ENCODE measurements at places on chromosomes 7 and 10.
A peak's percentile ranks its signal among the peaks of the same experiment; 100 is the strongest.

- DNase-seq: no peak
Observed at GRCh38 chr7:318878-319661, 29.1 kb downstream of the FOXL3 start.

- no peak for DNase-seq
Observed at GRCh38 chr10:123007558-123008354, 839 bp downstream of the IKZF5 start.

- DNase-seq: no peak
Observed at GRCh38 chr7:221978-222715, 29.8 kb downstream of the FAM20C start.

DNA sequence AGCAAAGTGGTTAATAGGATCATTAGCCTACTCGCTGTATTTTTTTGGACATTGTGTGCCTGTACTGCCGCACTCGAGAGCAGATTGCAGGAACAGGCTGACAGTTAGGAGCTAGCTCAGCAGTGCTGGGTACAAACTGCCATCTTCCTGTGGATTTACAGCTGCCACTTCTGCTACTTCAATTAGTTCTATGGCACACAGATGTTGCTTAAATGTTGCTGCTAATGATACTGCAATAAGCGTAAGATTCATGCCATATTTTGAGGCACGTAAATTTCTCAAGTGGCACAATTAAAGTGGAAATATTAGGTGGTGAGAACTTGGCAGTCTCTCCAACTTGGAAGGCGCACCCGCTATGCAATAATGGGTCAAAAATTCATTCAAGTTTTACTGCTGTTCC, 171.9 kb downstream of the EBF3 start:
- no peak for DNase-seq

GRCh38 chr7:74452748-74453321, 871 bp upstream of the GTF2IRD1 start:
- no peak for DNase-seq

GRCh38 chr7:137850571-137850970, 3.8 kb upstream of the DGKI start:
- no peak for DNase-seq

GRCh38 chr10:1203704-1204103, 147.5 kb downstream of the WDR37 start:
- no peak for DNase-seq

DNA sequence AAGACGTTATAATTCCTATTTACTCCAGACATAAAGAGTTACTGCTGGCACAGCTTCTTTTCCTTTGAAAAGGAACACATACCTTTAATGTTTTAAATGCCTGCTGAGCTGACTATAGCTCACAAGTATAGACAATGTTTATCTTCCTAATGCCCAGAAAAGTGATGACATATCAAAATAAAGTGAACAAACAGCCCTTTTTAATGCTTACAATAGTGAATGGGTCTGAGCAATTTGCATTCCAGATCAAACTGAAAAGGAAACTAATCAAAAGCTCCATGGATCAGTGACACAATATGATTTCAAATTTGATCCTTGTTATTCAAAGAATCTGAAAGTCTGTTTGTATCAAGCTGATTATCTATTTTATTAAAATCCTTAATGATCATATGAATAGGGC, 233.6 kb upstream of the SEMA3E start:
- DNase-seq: no peak

DNA sequence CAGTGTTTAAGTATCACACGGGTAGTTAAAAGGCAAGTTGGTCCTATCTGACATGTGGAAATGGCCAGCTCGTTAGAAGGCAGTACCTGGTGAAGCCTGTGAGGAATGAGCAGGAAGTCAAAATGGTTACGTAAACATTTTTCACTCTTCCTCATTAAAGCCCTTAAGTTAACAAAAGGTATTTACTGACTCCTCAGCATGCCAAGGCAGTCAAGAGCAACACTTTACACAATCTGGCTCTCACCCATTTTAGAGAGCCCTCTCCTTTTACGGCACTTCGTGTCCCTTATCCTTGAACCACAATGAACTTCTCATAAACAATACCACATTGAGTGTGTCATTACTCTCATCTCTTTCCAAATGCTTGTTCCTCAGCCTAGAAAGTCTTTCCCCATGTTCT, 11.0 kb upstream of the RSBN1L start:
- DNase-seq: no peak

DNA sequence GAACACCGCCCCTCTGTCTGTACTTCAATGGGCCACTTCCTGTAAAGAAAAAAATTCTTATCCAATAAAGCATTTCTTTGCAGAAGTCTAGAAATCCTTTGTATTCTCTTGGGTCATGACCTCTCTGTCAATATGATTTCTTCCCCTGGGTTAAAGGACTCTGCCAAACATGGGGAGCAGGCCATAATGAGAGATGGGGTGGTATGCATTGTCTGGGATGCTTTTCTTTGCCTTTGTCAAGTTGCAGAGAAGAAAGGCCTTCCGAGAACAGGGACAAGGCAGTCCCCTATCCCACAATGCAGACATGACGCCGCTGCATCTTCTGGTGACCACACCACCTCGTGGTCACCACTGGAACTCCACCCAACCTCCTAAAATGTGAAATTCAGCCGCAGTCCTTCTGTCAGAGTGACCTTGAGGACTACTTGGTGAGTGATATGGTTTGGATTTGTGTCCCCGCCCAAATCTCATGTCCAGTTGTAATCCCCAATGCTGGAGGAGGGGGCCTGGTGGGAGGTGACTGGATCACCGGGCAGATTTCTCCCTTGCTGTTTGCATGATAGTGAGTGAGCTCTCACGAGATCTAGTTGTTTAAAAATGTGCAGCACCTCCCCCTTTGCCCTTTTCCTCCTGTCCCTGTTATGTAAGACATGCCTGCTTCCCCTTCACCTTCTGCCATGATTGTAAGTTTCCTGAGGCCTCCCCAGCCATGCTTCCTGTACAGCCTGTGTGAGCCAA, 15.2 kb upstream of the FRMPD2 start:
- DNase-seq: no peak

- no peak for DNase-seq
Observed at GRCh38 chr7:128879461-128879938, 16.8 kb downstream of the ATP6V1F start.

DNA sequence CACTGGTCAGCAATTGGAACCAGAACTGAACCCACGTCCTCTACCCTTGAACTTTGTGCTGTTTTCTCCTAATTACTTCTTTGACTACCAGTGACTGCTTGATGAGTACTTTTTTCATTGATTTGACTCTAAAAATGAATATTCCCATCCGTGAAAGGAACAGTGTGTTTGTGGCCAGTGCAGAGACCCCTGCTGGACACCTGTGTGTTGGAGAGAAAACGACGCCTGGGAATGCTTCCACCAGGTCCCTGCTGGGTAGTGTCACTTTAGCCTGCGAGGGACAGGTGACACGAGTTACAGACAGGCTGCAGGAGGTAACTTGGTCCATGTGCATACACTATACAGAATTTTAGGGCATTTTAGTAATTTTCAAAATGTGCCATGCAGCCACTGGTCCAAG, 6.8 kb upstream of the GJD4 start:
- DNase-seq: no peak

DNA sequence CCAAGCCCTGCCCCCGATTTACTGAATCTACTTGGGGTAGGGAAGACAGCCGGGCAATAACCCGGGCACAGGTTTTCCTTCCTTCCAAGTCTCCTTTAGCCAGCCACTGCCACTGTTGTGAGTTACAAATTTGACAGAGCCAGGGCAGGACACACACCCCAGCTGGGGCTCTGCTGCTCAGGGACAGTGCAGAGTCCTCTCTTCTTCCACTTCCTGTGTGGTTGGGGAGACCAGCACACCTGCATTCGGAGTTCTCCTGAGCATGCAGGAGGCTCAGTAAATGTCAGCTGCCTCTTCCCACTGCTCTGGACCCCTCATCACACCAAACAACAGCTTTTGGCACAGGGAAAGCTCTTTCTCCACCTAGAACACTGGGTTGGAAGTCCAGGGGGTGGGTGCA, 21.3 kb downstream of the CHST15 start:
- no peak for DNase-seq

DNA sequence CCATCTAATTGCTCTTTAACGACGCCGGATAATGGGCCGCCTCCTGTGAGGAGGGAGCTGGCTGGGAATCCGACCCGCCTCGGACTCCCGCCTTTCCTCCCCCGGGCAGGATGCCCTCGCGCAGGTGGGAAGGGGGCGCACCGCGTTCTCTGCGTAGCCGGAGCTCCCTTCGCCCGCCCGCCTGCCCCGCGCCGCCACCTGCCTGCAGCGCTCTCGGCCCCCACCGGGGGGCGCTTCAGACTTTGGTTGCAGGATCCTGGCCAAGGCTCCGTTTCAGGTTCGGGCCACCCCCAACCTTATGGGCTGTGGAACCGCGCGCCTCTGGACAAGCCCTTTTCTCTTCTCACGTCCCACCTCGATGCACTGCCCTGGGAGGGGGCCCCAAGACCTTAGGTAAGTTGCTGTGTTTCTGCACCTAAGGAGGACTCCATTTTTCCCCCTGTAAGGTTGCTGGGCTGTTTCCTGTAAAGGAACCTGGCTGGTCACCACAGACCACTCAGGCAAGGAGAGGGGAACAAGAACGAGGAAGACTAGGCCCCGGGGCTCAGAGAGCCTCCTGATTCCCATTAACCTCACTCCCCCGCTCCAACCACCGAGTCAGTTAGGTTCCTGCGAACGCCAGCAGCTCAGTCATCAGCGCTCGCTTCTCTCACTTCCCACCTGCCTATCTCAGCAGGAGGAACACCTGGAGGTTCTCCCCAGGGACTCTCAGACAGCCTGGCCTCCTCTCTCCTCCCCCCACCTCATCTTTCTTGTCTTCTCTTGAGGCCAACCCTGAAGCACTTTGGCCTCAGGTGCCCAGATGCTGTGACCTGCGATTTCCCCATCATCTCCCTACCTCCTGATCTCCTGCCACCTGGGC, 11.3 kb upstream of the KAZALD1 start:
- peak; percentile 53 for DNase-seq

GRCh38 chr7:42694894-42695507, 216.9 kb downstream of the C7orf25 start:
- DNase-seq: no peak

DNA sequence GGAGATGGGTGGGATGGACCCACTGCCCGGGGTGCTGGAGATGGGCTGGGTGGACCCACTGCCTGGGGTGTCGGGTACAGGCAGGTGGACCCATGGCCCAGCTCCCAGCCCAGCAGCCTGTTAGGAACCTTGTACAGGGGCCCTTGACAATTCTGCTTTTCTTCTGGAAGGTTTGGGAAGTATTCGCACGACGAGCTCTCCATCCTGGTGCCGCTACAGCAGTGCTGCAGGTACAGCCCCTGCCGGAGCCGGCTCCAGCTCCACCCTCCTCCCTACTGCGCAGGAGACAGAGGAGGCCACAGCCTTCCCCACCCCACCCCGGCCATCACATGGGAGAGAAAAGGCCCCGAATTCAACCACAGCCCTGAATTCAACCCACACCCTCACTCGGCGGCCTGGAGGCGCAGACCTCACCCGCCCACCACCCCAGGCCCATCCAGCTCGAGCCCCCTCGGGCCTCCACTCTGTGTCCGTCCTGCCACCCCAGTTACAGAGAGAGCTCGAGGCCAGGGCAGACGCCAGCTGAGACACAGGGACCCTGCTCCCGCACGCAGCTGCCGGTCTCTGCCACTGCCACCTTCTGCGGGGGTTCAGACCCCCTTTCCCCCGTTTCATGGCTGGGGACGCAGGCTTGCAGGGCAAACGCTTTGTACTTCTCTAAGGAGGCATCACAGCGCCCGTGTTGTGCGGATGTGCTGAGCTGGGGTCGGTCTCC, 31.3 kb upstream of the FOXL3 start:
- no peak for DNase-seq

DNA sequence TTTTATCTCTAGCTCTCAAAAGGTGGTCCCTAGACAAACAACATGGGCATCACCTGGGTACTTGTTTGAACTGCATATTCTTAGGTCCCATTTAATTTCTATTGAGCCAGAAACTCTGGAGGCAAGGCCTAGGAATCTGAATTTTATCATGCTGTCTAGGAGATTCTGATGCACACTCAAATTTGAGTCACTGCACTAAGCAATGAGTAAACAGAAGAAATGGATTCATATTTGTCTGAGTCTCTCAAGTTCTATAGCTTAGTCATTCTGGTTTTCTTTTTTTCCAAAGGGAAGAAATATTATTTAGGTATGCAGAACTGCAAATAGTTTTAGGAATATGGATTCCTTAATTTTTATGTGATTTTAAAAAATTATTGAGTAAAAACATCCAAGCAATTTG, 185.5 kb downstream of the SEMA3A start:
- no peak for DNase-seq

DNA sequence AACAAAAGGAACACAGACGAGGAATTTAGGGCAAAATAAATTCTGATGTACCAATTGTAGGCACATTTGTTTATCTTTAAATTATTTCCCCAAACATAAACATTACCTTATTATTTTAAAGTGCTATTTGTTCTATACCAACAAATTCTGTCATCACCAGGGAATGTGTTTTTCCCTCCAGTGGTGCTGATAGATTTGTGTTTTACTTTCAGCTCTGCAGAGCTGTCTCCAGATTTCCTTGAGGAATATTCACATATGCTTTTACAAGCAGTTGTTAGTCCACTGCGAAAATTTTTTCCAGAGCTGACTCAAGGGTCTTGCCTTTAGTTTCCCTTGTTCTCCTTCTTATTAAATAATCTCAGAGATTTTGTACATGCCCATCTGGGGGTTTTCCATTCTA, 362.8 kb downstream of the PHF14 start:
- DNase-seq: no peak

DNA sequence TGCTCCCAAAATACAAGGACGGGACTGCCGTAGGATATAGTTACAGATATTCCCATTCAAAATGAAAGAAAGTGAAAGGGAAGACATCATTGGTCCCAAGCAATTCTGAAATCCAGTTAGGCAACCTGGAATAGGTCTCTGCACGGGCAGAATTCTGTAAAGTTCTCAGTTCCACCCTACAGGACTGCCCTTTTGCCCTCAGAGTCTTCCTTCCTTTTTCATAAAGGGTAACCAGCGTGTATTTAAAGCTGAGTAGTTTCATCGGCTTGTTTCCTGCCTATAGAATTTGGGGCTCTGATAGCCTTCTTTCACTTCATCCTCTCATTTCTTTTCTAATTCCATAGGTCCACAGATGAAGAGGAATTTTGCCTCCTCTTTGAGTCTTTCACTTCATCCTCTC, 20.0 kb downstream of the COPG2 start:
- no peak for DNase-seq

GRCh38 chr10:11863353-11864109, 40.4 kb downstream of the PROSER2 start:
- DNase-seq: no peak
